ENCODE measurements at places on chromosomes 3 and 15.

DNA sequence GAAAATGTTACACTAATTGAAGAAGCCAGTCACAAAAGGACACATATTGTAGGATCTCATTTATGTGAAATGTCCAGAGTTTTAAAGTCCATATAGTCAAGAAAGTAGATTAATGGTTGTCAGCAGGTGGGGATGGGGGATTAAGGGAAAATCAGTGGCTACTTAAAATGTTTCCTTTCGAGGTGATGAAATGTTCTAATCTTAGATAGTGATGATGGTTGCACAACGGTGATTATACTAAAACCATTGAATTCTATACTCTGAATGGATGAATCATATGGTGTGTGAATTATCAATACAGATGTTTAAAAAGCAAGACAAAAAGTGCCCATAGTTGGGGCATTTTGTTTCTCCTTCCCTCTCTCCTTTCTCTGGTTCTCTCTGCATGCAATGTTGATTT, 164.6 kb downstream of the ATG7 start:
- no peak for DNase-seq

DNA sequence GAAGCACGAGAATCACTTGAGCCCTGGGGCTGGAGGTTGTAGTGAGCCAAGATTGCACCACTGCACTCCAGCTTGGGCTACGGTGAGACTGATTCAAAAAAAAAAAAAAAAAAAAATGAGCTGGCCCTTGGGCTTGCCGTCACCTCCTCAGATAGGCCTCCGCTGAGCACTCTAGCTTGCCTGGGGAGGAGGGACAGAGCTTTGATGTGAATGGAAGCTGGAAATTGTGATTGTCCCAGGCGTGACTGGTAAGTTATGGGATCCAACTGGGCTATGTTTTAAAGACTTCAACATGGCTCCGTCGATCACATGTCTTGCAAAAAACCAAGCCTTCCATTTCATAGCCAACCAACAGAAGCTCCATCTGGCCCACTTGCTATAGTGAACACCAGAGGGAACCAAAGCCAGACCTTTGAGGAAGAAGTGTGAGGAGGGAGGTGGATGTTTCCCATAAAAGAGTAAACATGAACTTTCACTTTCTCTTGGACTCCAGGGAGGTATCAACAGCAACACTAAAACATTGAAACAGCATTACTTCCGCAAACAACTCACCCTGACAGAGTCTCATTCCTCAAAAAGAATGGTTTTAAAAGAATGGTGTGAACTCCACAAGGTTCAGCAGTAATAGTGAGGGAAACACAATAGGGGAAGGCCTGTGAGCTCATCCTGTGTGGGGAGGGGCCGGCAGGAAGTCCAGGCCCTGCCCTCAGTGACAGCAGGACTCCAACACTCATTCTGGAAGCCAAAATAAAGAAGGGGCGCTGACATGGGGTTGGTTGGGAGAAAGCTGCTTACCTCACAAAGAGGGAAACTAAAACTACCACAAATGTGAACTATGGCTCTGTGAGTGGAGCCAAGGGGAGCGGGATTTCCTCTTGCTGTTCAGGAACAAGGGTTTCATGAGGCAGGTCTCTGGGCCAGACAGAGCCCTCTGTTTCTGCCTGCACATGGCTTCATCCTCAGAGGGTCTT, 59.2 kb upstream of the IL12A start:
- no peak for DNase-seq

DNA sequence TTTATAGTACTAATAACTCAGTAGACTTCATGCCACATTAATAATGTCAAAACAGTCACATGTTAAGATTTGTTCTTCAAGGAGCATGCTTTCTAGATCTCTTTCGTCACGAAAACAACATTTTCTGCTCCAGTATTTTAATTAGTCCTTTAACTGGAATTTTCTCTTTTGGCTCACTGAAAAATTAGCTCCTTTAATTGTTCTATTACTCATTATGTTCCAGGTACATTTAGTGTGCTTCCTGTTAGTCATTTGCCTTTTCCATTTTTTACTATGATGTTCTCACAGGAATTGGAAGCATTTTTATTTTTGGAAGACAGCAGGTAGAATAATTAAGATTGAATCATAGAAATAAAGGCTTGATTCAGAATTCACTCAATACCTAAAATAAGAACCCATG, 111.2 kb downstream of the SLC9A9 start:
- no peak for DNase-seq

GRCh38 chr3:159875116-159875515, 113.5 kb upstream of the IL12A start:
- no peak for DNase-seq

DNA sequence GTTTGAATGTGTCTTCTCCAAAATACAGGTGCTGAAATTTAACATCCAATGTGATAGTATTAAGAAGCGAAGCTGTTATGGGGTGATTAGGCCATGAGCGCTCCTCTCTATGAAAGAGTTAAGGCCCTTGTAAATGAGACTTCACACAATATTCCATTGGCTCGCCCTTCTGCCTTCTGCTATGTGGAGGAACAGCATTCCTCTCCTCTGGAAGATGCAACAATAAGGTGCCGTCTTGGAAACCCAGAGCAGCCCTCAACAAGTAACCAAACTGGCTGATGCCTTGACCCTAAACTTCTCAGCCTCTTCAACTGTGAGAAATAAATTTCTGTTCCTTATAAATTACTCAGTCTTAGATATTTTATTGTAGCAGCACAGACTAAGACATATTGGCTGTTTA, 874.6 kb downstream of the ROBO1 start:
- DNase-seq, result no peak

DNA sequence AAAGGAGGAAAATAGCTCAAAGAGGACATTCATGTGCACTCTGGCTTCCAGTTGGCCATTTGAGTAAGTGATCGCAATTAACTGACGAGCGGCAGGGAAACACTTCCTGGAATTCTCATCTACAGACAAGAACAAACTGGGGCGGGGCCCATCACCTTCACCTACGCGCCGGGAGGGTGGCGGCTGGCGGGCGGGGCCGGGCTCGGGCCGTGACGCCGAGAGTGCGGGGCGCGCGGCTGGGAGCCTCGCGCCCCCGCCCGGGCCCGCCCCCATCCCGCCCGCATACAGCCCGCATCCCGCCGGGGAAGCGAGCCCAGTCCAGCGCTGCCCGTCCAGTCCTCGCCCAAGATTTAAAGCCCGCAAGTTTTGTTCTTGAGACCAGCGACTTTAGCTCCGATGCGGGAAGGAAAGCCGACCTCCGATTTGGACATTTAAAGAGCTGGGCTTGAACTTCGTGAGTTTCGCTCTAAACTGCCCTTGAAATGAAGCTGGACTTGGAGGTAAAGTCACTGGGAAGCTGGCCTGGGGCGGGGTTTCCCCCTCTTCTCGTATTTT, at the start of gene B3GNT5:
B3GNT5 (plus strand) TSS at position 281 of the 555 bp plus-strand sequence. CDS start 16,546 bp downstream, outside the sequence.
- DNase-seq, result peak; percentile 84

DNA sequence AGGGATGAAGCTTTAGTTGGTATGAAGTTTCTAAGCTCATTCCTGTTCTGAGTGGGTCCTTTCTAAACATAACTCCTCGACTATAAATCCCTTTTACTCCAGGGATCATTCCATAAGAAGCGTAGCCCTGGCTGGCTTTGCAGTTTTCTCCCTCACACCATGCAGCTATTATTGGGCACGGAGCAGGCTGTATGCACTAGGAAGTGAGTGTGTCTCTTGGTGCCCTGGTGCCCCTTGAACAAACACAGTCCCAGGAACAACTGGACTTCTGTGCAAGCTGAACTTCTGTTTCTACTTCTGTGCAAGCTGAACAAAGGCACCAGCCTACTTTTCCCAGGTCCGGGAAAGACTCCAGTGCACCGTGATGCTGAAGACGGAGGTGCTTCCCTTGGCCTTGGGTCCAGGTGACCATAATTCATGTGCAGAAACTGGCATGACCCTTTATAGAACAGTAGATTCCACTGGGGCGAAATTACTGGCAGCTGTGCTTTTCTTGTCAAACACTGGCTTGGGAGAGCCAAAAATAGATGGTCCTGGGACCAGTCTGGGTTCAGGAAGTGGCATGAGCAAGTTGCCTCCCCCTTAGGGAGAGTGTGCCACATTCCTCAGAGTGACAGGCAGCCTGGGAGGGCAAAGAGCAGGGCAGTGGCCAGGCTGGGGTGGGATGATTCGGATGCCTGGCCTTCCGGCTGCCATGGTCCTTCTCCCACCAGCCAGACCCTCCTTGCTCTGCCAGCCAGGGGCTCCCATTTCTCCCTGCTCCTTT, 127.2 kb downstream of the SLCO3A1 start:
- DNase-seq, result no peak

DNA sequence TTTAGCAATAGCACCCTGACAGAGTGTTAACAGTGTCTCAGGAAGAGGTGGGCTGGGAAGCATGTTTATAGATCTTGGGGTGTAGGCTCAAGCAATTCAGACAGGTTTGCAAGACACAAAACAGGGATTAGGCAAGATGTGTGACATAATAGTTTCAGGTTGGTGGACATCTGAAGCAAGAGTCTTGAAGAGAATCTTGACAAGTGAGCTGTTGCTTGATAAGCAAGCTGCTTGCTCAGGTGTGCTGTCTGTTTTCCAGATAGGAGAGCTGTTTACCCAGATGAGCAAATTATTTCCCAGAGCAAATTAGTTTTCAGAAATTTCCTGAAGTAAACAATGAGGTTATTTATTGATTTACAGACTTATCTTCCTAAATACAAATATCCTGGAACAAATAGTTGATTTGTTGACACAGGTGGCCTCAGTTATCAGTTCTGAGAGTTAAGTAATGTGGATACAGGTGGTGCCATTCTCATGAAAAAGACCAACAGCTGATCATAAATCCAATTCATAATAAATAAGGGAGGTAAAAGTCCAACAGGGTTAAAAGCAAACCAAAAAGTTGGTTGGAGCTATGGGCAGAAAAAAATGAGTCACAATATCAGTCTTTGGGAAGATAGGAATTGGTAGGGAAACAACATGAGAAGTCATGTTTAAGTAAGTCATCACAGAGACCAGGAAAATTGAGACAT, 437.3 kb downstream of the TBL1XR1 start:
- DNase-seq, result no peak

GRCh38 chr3:183529717-183530116, 25.8 kb downstream of the KLHL6 start:
- DNase-seq, result no peak

GRCh38 chr15:87547470-87548181, 708.9 kb downstream of the NTRK3 start:
- no peak for DNase-seq

- no peak for DNase-seq
Measured at GRCh38 chr15:64751464-64751863, 23.9 kb downstream of the RBPMS2 start.

GRCh38 chr3:78116874-78117273, 1077.0 kb downstream of the ROBO2 start:
- no peak for DNase-seq

DNA sequence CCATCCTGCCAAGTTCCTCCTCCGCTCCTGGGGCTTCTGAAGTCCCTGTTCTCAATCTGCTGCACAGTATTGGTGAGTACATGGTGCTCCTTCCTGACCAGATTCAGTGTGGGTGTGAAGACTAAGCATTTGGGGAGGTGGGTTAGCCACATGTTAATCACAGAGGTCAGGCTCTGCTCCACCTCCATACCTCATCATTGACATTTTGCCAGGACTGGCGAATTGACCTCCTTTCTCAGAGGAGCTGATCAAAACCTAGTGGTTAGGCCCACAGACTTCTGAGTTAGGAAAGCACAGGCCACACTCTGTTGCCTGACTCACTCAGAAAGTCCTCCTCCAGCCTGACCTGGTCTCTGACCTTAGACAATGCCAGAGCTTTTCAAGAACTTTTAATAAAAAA, 8.4 kb upstream of the RPS17 start:
- DNase-seq, result no peak

- no peak for DNase-seq
Measured at GRCh38 chr15:61828008-61828407, 232.2 kb downstream of the VPS13C start.

DNA sequence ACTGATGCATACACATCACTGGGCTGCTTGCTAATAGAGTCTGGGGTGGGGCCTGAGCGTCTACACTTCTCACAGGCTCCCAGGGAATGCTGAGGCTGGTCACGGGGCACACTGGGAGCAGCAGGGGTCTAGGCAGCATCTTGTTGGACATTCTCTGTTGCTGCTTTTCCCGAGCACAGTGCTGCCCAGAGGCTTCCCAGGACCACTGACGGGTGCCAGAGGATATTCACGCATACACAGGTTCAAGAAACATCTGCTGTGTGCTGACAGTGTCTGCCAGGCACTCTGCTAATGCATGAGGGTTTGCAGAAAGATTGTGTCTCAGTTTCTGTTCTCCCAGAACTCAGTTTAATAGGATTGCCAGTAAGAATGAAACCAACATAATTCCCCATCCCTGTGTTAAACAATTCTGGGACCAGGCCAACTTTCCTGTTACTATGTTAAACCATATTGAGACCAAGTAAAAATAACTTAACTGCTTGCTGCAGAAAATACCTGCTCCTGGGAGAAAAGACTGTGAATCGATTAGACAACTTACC, 23.9 kb upstream of the BCL2L10 start:
- no peak for DNase-seq

DNA sequence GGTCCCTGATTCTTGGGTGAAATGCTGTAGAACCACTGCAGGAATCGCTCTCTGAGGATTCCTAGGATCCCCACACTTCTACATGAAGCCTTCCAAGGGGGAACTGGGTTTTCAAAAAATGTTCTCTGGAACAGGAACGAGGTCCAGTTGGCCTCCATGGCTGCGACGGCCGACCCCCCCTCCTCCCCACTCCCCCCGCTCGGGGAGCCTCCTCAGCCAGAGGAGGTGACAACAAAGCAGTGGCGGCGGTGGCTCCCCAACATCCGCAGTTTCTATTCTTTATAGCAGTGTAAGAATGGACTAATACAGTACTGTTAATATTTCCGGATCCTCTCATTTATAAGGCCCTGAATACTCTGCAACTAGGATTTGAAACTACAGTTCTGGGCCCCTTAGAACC, 84.0 kb upstream of the PLAAT1 start:
- DNase-seq, result no peak

GRCh38 chr3:125129512-125129997, 73.8 kb upstream of the HEG1 start:
- peak; percentile 77 for DNase-seq

- no peak for DNase-seq
Measured at GRCh38 chr3:68403741-68404140, 528.6 kb downstream of the TAFA4 start.

- no peak for DNase-seq
Measured at GRCh38 chr3:40741729-40742128, 217.0 kb downstream of the ZNF621 start.
